ENCODE measurements at places on chromosomes 5 and 9.

DNA sequence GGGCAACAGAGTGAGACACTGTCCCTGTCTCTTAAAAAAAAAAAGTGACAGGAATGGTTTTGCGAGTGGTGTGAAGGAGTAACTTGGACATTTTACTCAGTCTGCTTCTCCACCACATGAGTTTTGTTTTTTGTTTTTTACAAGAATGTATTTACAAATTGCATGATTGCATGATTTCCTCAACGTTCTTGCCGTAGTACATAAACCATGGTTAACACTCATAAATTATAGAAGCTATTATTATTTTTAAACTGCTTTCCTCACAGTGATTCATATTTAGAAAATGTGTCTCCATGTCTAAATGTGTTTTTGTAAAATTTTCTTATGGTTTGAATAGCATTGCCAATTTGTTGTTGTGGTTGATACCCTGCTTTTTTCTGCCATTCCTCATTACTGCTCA, 220.0 kb downstream of the GOLPH3 start:
- DNase-seq: no peak

DNA sequence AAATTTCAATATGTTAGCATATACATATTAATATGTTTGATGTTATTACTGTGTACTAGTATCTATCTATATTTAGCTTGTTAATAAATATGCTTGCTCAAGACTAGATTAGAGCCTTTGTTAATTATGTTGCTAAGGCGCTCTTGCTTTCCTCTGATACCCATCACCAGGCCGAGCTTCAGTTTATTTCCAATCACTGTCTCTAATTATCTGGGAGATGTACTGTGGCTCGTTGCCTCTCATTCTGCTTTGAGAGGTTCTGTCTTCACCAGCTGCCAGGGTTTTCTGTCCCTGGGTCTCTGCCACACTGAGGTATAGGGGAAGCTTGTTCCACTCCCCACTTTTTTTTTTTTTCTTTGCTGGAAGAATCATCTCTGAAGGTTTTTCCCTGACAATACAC, 21.0 kb upstream of the TAF11L2 start:
- DNase-seq: no peak

DNA sequence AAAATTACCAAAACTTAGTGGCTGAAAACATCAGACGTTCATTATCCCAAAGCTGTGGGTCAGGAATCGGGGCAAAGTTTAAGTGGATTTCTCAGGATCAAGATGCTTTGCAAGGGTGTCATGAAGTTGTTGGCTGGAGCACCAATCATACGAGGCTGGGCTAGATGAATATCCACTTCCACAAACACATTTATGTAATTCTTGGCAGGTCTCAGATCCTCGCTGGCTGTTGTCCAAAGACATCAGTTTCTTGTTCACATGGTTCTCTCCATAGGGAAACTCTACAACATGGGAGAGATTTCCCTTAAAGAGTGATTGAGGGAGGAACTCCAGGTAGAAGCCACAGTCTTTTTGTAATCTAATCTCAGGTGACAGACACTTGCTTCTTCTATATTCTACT, 20.2 kb upstream of the CCDC192 start:
- DNase-seq: no peak

GRCh38 chr5:138569782-138570181, 5.4 kb downstream of the HSPA9 start:
- DNase-seq: no peak

DNA sequence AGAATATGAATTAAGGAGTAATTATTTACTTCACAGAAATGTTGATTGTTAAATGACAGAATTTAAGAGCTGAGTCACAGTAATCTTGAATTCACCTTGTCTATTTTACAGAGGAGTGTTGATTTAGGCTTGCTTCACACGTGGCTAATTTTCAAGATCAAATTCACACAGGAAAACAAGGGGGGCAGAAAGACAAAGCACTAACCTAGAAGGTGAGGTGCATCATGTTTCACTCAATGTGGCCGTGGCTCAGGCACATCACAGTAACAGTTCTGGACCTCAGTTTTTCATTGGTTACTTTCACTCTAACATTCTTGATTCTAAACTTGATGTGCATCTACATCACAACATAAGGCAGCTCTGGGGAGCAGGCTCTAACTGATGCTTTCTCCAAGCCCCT, 69.6 kb upstream of the GNAQ start:
- DNase-seq: no peak

DNA sequence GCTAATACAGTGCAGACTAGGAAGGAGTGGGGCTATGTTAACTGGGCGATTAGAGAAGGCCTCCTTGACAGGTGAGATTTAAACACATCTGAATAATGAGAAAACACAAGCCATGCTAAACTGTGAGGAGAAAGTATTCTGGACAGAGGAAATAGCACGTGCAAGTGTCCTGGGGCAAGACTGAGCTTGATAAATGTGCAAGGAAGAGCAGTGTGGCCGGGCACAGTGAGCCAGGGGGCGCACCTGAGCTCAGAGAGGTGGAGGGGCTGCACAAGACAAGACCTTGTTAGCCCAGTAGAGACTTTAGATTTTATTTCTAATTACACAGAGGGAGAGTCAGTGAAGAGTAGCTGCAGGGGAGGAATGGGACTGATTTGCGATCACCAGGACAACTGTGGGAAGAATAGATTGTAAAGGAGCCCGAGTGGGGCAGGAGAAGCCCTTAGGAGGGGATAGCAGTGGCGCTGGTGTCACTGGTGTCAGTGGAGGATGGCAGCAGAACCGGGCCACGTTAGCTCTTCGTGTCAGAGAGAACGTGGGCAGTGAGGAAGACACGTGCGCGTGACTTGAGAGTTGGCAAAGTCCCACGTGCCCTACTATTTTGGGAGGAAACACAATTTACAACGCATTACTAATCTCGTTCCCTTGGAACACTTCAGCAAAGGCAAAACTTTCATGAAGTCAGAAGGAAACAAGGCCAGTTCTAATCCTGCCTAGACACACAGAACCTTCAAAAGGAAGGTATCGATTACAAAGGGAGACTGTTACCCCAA, 17.9 kb upstream of the C5orf47 start:
- DNase-seq: no peak

DNA sequence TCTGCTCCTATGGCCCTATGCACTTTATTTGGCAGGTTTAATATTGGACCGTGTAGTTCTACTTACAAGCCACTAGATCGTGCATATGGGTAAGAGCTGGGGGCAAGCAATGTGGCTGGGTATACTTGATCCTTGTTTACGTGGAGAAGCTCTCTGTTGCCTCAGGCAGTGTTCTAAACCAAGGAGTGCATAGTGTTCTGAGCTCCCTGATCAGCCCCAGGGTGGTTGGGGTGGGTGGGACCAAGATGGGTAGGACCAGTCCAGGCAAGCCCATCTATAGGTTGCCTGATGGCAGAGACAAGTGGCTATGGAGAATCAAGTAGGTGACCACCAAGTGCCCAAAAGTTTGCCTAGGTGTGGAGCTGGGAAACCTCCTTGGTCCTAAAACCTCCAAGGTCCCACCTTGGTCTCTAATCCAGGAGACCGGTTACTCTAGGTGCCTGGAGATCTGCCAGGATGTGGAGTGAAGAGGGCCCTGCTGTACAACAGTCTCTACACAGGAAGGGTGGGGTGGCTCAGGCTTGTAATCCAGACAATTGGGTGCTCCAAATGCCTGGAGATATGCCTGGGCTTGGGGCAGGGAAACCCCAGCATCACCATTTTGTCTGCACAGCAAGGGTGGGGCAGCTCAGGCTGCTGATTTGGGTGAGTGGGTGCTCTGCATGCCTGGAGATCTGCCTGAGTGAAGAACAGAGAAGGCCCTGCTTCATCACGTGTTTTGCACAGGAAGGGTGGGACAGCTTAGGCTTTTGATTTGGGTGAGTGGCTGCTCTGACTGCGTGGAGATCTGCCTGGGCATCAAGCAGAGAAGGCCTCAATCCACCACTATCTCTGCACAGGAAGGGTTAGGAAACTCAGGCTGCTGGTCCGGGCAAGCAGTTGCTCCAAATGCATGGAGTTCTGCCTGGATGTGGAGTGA, 659.8 kb downstream of the TLE4 start:
- DNase-seq: no peak

- no peak for DNase-seq
These were observed 34.6 kb downstream of the CPLANE1 start for GRCh38 chr5:37214550-37214949.

- no peak for DNase-seq
These were observed 928.9 kb upstream of the CDH10 start for GRCh38 chr5:25573691-25574090.

GRCh38 chr5:170293273-170293672, 4.3 kb downstream of the LCP2 start:
- DNase-seq: no peak

GRCh38 chr9:2043243-2043642, 28.1 kb downstream of the SMARCA2 start:
- no peak for DNase-seq

DNA sequence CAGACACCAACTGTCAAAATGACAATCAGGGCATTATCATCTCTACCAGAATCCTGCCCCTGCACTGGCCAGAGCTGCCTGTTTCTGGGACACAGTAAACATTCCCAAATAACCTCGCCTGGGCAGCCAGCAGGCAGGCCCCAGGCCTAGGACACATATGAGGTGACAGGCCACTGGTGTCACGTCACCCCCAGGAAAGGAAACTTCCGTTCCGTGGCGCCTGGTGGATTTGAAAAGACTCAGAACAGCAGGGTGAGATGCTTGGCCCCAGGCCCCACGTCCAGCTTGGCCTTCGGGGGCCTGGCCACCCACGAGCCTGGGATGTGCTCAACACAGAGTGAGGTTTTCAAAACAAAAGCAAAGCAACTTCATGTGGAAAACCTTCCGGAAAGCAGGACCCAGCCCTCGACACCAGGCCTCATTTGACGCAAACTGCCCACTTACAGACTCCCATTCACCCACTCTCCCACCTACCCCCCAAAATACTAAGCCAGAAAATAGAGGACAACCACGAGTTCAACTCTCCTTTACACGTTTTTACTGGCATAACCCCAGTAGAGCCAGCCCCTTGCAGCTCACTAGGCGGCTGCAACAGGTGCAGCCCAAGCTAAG, 1.2 kb downstream of the SEMA4D start:
- no peak for DNase-seq

GRCh38 chr9:84851935-84852585, 182.5 kb downstream of the NTRK2 start:
- no peak for DNase-seq

- DNase-seq: no peak
These were observed 4.2 kb downstream of the FREM1 start for GRCh38 chr9:14906000-14906399.

DNA sequence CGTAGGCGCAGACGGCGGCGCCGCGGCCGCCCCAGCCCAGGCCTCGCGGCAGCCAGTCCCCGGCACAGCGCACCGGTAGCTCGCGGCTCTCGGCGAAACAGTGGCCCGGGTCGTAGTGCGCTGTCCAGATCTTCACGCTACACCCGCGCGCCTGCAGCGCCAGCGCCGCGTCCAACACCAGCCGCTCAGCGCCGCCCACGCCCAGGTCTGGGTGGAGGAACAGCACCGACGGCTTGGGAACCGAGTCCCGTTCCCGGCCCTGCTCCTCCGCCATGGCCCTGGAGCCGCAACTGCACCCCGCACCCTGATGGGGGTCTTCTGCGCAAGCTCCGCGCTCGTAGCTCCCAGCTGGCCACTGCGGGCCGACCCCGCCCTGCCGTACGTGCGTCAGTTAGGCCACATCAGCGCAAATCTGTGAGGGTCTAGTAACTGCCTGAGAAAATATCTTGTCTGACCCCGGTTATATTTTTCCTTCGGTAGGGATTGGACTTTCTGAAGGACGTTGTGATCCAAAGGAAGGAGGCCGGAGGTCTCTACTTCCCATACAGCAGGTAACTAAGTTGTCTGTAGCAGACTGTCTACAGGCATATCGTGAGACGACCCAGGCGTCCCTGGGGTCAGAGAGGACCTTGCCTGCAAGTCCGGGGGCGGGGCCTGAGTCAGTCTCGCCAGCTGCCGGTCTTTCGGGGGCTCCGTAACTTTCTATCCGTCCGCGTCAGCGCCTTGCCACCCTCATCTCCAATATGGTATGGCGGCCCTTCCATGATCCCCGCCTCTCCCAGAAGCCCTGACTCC, at the start of the genes ALG2 and SEC61B:
Gene ALG2, minus strand, starts transcription at position 322 of the 795 bp plus-strand sequence. Its CDS starts 48 bp downstream, at position 274.
Gene SEC61B, plus strand, starts transcription at position 662 of the 795 bp plus-strand sequence. Its CDS starts 82 bp downstream, at position 744.
- peak; percentile 91 for DNase-seq

DNA sequence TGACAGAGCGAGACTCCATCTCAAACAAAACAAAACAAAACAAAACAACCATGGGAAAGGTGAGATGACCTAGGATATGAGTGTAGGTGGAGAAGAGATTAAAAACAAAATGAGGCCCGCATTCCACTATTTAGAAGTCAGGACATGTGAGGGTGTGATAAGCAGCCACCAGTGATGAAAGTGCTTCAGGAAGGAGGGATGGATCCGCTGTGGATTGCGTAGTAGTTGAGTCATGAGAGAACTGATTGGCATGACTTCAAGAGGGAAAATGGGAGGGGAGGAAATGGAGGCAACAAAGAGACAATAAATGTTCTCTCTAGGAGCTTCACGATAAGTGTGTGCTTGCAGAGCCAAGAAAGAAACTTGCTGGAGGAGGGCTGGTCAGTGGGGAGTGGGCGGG, 367.6 kb downstream of the ARL15 start:
- no peak for DNase-seq

- no peak for DNase-seq
These were observed 64.9 kb downstream of the ZNF354C start for GRCh38 chr5:179124853-179125788.

DNA sequence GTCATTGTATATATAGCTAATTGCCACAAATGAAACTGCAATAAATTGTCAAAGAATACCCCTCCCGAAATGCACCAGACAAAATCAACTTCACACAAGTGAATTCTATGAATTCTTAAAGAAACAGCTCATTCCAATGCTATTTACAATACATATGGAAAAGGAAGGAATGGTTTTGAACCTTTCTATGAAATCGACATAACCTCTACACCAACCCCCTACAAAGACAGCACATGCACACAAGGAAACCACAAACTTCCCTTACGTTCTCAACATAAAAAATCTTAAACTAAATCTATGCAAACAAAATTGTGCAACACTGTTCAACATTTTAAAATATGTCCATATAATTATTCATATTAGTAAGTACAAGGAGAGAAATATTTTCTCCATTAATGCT, 39.2 kb downstream of the MARCHF11 start:
- no peak for DNase-seq

- no peak for DNase-seq
These were observed 14.8 kb downstream of the ODF2 start for GRCh38 chr9:128470560-128470959.

- no peak for DNase-seq
These were observed 13.2 kb upstream of the LVRN start for GRCh38 chr5:115949096-115949495.

DNA sequence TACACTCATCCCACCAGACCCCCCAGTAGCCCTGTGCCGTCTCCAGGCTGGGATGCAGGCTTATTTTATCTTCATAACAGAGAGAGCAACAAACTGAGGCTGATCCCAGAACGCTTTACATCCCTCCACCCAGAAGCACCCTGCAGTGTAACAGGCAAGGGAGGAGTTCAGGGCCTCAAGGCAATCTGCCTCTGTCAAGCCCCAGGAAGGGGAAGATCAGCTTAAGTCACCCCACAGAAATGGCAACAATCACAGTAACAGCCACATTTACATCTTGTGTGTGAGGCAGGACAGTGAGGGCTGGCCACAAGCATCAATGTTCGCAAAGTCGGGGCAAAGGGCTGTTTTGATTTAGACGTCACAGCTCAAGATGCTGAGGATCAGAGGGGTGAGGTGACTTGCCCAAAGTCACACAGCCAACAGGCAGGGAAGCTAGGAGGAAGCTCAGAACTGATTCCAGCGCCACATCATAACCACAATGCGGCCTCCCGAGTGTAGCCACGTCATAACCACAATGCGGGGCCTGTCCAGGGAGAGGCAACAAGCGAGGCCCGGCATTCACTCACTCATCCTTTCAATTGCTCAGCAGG, 14.4 kb downstream of the STK10 start:
- DNase-seq: no peak

GRCh38 chr5:121962347-121962670, 534 bp downstream of the SRFBP1 start:
- DNase-seq: no peak

Measured in DMS 273 treated with DMSO at 0.1 percent for 48 hours (cell line).